ENCODE measurements at places on chromosomes 5 and 9.

DNA sequence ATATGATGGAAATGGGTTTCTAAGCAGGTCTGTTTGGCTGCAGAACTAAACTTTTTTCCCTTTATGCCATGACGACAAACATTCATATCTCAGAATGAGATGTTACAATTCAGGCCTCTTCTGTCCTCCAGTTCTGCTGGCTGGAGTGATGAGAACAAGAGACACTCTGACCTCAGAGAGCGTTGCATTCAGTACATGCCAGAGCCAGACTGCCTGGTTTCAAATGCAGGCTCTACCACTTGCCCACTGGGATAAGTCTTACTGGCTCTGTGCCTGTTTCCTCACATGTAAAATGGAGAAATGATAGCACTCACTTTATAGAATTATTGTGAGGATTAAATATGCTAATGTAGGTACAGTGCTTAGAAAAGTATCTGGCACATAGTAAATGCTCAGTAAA lies 24.8 kb upstream of the TOMM5 start:
- DNase-seq: no peak

DNA sequence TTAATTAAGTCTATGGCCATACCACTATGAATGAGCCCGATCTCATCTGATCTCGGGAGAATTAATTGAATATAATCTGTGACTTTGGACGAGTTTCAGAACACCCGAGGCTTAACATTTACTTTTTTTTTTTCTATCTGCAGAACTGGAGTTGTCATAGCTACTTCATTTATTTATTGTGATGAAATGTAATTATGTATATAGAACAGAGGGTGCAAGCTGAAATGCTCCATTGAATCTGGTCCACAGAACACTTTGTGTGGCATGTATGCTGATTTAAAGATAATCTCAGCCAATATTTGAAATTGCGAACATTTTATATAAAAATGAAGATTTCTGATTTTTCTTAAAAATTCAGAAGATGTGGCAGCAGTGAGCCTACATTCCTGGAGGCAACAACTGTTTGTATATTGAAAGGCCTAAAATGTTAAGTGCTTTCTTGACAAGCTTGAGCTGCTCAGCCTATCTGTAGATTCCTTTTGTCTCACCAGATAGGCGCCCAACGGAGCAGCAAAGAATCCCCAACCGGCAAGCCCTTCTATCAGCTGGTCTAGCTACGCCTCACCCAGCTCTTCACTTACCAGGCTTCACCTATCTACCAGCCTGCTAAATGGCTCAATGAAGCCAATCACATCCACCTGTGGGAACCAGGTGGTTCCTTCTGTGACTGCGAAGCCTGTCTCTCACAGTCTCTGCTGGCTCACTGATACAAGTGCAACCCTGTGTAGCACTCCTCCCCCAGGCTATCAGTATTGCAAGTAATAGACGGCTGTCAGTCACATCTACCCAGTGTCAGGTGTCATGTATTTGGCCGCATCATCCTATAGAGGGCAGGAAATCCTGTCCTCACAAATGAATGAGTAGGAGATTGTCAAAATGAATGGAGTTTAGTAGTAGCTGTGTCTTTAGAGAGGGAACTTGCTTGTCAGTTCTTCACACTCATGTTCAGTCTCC lies 170.6 kb upstream of the MRPS30 start:
- no peak for DNase-seq

DNA sequence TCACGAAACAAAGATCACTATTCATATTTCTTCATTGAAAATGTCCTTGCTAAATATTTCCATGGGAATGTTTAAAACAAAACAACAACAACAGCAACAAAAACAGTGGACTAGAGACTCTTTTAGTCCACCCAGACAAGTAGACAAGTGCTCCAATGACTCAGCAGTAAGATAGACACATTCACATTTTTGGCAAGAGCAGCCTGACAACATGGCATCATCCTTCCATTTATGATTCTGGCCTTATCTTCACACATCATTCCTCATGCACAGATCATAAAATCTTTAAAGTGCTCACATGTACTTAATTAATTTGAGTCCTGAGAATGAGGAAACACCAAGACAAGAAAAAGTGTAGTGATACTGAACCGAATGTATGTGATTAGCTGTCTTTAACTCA lies 132.6 kb upstream of the PDE4D start:
- DNase-seq: no peak

DNA sequence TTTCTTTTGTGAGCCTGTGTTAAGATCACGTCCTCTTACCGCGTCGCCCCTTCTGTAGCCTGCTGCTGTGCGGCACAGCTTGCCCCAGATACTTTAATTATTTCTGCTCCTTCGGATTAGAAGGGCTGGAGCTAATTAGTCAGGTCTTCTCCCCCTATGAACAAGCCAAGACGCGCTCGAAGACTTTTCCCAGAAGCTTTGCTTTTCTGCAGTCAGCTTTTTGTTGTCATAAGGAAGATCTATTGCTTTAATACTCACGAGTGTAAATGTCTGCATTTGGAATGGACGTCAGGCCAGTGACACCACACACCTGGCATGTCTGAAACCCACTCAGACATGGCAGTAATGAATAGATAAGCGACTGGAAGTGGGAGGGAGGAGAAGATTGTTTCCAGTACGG lies 37.0 kb downstream of the PRUNE2 start:
- no peak for DNase-seq

DNA sequence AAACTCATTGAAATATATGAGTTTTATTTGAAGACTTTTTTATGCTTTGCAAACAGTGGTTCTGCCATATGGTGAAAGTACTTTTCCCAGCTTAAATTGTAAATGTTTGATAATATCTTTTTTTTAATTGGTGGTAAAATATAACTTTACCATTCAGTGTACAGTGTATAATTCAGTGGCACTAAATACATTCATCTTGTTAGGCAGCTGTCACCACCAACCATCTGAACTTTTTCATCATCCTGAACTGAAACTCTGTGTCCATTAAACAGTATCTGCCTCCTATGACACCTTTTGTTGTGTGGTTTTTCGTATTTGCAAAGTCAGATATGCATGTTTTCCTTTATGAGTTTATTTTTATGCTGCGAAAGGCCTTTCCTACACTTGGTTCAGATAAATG lies 45.1 kb downstream of the FBXO38 start:
- no peak for DNase-seq

DNA sequence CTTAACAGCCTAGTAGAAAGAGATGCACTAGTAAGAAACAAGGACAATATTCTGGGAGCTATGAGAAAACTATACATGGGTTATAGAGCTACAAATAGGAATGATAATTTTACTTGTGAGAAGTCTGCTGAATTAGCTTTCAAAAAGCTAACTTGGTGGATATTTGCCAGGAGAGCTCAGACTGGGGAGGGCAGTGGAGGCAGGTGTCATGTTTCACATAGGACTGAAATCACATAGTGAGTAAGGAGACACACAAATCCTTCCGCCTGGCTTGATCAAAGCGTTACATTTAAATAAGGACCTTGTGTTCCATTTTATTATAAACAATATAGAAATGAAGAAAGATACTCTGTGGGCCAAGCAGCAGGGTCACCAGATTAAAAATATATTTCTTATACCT lies 235.0 kb downstream of the ISL1 start:
- no peak for DNase-seq

- no peak for DNase-seq
Measured at GRCh38 chr5:157113002-157113401, 4.2 kb upstream of the HAVCR2 start.

GRCh38 chr9:110104261-110104809 lies 103.6 kb downstream of the C9orf152 start:
- no peak for DNase-seq

DNA sequence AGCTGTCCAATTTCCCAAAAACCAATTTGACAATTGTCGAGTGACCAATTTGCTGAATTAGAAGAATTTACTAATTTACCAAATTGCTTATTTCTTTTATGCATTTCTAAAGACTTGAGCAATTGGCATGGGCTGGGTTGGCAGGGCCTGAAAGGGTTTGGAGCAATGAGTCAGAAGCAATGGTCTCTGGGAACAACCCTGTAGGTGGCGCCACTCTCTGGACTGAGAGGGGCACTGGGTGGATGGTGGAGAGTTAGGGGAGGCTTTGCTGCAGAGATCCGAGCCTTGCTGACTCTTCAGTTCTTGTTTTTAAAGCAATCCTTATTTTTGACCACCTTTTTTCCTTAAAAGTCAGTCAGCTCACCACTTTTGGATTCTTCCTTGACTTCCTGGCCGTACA lies 71.5 kb upstream of the RPS23 start:
- no peak for DNase-seq

- DNase-seq: no peak
Measured at GRCh38 chr9:89536145-89536574, 38.2 kb upstream of the SEMA4D start.
